ENCODE measurements at places on chromosomes 12 and 14.

- no peak for DNase-seq
Observed at GRCh38 chr14:51548187-51548586, 103.5 kb upstream of the FRMD6 start.

DNA sequence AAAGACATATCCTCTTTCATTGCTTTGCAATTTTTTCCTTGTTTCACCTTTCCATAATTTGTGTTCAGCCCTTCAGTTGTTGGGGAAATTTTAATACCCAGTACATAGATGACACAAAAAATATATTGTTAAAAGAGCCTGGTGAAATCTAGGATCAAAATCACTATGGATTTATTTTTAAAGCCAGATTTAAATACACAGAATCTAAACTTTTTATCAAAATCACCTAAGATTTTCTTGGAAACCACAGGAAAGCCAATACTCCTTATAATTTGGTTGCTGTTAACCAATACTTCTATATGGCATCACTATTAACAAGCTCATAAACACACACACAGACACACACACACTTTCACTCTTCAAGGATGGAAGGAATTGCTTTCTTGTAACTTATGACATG lies at the start of gene TAS2R20:
TAS2R20 (minus strand) TSS at position 101 of the 400 bp plus-strand sequence. CDS start 429 bp downstream, outside the sequence.
- no peak for DNase-seq

DNA sequence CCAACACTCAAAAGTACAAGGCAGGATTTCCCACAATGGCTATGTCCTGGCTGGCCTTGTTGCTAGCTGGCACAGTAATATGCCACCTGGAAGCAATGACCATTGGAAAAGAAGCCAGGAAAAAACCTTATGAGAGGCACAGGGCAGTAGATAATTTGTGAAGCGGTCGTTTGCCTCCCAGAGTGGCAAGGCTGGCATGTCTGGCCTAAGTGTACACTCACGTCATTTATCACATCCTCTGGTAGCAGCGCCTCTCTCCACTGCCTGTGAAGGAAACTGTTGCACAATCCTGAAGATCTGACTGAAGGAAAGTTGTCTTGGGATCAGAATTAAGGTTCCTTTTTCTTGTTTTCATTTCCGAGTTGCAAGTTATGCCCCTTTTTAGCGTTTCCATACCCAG lies 408.5 kb downstream of the ZFP36L1 start:
- DNase-seq: no peak

GRCh38 chr14:37150414-37150813 lies 22.0 kb downstream of the SLC25A21 start:
- peak; percentile 11 for DNase-seq

- DNase-seq: peak; percentile 91
Observed at GRCh38 chr14:67413806-67414769, 2.1 kb upstream of the PLEK2 start.

DNA sequence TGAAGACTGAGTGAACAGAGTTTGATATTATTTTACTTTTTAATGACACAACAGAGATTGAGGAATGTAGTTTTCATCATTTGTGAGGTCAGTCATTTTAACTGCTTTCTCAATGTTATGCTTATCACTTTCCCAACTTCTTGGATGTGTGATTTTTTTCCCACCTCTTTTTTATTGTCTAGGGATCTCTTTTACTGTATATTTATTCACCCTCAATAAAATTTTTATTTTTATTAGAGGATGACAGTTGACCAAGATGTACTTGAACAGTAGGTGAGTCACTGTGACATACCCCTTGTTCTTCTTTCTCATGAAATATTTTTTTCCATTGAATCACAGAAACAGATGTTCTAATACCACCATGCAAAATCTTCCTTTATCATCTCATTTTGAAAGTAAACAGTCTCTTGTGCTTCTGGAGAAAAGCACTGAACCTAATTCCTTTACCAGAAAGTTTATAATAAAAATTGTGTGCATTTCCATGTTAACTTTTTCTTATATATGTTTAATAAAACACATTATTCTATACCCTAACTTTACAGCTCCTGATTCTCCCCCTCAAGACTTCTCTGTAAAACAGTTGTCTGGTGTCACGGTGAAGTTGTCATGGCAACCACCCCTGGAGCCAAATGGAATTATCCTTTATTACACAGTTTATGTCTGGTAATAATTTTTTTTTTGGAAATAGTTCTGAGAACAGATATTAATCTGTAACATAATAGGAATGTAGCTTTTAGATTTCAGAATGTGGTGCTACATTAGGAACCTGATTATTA lies 65.9 kb downstream of the PTPRQ start:
- no peak for DNase-seq

GRCh38 chr12:93785249-93786010 lies 108.3 kb downstream of the CRADD start:
- peak; percentile 96 for DNase-seq

GRCh38 chr12:87157791-87158190 lies 871.4 kb downstream of the C12orf50 start:
- peak; percentile 48 for DNase-seq

- DNase-seq: no peak
Observed at GRCh38 chr12:93181409-93181965, 196.2 kb upstream of the NUDT4 start.

GRCh38 chr12:21337959-21338744 lies 3.4 kb upstream of the SLCO1A2 start:
- no peak for DNase-seq
